ENCODE measurements at places on chromosomes 2 and 18.

- no peak for DNase-seq
Observed at GRCh38 chr2:107088156-107088555, 202.2 kb upstream of the ST6GAL2 start.

DNA sequence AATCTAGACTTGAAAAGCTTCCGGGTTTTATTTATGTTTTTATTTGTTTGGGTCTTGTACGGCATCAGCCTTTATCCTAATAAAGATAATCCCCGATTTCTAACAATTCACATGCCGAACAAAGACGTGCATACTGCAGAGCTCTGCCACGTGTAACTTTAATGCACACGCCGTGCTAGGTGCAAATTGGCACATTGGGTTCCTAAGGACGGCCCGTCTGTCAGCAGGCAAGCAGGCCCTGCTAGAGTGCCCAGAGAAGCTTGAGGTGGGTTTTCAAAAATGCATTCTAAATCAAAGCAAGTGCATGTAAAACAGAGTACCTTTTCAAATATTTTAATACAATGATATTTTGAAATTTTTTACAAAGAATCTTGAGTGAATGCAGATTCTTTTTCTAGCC is 806.4 kb upstream of the POU3F3 start:
- DNase-seq, result no peak

DNA sequence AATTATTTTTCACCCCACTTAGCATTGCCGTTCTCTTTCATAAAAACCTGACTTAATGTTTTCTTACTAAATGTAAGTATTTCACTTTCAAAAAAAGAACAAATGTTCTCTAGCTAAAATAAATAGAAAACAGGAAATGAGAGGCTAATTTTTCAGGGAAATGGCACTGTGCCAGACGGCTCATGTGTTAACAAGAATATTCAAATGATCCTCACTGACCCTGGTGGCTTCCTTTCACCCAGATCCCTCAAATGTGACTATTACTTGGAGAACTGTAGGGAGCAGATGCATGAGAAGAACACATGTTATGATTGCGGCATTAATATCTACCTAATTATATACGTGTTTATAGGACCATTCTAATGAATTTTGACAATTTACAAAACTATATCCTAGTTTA is 827.7 kb downstream of the SOCS6 start:
- no peak for DNase-seq

- DNase-seq, result no peak
Observed at GRCh38 chr18:66497351-66497750, 106.5 kb downstream of the CDH19 start.

GRCh38 chr2:43563679-43564078 is 32.2 kb downstream of the THADA start:
- no peak for DNase-seq

DNA sequence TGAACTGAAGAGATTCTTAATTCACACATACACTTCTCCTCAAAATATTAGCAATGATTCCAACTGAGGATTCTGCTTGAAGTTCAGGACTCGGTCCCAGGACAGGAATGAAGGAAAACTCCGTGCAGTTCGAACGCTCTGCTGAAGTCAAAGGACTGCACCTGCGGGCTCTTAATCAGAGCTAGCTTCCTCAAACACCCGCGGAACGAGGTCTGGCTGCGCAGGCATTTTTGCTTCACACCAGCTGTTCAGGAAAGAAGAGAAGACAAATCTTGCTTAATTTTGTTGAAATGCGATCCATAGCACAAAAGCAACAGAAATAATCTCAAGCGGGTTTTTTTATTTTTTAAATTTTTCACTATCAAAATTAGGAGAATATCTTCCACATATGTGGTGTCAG is 175.6 kb downstream of the LAMA1 start:
- no peak for DNase-seq

DNA sequence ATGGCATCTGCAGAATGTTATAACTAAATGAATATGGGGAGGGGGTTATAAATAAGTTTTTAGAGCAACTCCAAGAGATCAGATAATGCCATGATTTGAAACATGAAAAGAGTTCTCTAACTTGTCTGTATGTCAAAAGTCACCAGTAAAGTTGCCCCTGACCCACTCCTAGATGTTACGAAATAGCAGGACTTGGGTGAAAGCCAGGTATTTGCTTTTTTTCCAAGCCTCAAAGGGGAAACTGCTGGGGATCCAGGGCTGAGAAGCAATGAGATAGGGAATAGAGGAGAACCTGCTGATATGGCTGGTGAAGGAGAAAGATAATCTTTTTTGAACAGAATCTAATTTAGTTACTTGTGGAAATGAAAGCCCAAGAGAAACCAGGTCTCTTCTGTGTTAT is 191.5 kb upstream of the CDH20 start:
- DNase-seq, result no peak

GRCh38 chr2:25215948-25216679 is 47.7 kb upstream of the POMC start:
- DNase-seq, result peak; percentile 75

DNA sequence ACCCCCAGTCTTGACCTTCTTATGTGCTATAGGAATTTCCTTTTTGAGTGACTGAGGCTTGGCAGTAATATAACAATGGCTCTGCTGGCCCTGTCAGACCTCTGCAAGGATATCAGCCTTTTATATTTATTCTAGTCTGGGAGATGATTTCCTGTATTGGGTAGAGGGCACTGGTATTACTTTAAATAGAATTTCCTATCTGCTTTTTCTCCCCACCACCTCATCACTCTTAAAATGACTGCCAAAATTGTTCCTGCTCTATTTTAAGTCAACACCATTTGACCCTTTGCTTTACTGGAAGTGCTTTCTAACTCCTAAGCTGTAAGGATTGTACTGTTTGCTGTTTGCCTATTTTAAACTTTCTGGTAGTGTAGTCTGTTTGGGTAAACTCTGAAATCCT is 658.4 kb upstream of the FSHR start:
- DNase-seq, result no peak

- no peak for DNase-seq
Observed at GRCh38 chr2:43521568-43521967, 74.3 kb downstream of the THADA start.

- no peak for DNase-seq
Observed at GRCh38 chr2:216802516-216803215, 57.2 kb downstream of the TNP1 start.

- DNase-seq, result no peak
Observed at GRCh38 chr2:174597345-174598047, at the start of gene WIPF1. Gene WIPF1, minus strand, starts transcription at chr2:174597804. Its CDS starts 12,231 bp downstream, at chr2:174585573.

DNA sequence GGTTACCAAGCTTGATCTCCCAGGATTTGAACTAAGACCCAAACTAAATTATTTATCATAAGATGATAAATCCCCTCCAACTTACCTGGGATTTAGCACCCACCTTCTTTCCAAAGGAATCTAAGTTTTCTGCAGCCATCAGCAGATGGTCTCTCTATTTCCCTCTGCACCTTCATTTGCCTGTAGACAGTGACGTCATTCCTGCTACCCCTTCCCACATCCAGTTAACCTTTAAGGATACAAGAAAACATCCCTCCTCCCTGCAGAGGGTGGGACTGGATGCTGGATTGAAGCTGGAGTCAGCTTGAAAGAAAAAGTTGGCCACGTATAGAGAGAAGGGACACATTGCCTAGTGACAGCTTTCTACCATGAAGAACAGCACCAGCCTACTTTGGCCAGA is 3.7 kb upstream of the DNER start:
- DNase-seq, result no peak
